ENCODE measurements at places on chromosomes 11 and 22.
A peak's percentile ranks its signal among the peaks of the same experiment; 100 is the strongest.

- DNase-seq: no peak
Observed at GRCh38 chr11:72012091-72012630, 13.5 kb downstream of the IL18BP start.

DNA sequence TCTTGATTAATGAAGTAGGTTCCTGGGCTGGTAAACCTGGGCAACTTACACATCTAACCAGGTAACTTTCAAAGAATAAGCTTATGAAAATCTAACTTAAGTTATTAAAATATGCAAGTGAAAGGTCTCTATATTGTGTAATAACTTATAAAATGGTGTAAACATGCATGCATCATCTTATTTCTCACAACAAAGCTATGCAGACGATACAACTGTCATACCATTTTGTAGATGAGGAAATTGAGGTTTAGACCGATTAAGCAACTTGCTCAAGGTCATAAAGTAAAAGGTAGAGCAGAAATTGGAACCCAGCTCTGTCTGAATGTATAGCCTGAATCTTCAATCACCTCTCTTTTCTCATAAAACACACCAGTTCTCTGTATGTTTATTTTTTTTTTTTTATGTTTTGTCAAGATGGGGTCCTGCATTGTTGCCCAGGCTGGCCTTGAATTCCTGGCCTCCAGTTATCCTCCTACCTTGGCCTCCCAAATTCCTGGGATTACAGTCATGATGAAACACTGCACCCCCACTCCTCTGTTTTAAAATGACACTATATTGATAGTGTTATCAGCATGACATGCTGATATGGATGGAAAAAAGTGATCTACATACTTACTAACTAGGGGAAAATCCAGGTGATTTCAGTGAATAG is 109.6 kb downstream of the SGSM3 start:
- DNase-seq: no peak

- no peak for DNase-seq
Observed at GRCh38 chr11:12272821-12273617, 104.4 kb upstream of the PARVA start.

GRCh38 chr11:88410056-88410455 is 72.5 kb upstream of the CTSC start:
- DNase-seq: no peak

DNA sequence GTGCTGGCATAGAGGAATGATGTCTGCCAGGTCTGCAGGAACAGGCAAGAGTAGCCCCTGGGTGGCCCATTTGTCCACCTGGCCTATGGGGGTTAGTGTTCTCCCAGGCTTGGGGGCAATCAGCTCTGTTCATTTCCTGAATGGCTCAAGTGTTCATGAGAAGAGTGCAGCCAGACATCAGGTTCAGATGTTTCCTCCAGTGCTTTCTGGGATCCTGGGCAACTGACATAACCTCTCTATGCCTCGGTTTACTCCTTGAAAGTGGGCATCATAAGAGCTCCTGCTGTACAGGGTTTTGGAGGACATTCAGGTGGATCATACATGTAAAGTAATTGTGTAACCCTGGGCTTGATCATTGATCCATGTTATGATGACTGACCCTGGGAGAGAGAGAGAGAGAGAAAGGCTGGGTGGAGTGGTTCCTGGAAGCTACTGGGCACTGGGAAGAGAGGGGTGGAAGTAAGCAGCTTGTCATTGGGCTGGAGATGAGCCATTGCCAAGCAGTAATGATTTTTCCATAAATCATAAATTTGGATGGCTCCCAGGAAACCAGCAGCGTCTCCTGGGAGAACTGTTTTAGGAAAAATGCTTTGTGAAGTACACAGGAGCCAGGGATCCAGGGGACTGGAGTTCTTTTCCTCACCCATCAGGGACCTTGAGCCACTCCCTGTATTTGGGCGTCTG is 30.2 kb upstream of the ACCSL start:
- peak; percentile 81 for DNase-seq

- no peak for DNase-seq
Observed at GRCh38 chr22:35971456-35972119, 57.0 kb downstream of the RBFOX2 start.
